ENCODE measurements at places on chromosomes 4 and X. TPM values are rescaled to one million over a fixed set of nuclear protein-coding genes. Genes with fewer than 3 reads are reported as not detected.

The TRAPPC2 gene
- 14.1 TPM for polyA plus RNA-seq

- no peak for DNase-seq
Measured at GRCh38 chr4:23422878-23423277, 467.0 kb downstream of the PPARGC1A start.

The GPR173 gene
- polyA plus RNA-seq = 16.6 TPM

GRCh38 chrX:122055979-122056715 is 1008.7 kb downstream of the GLUD2 start:
- no peak for DNase-seq

- DNase-seq = no peak
Measured at GRCh38 chrX:24154490-24155034, 5.0 kb downstream of the ZFX start.

The PLK4 gene
- 17.5 TPM for polyA plus RNA-seq

DNA sequence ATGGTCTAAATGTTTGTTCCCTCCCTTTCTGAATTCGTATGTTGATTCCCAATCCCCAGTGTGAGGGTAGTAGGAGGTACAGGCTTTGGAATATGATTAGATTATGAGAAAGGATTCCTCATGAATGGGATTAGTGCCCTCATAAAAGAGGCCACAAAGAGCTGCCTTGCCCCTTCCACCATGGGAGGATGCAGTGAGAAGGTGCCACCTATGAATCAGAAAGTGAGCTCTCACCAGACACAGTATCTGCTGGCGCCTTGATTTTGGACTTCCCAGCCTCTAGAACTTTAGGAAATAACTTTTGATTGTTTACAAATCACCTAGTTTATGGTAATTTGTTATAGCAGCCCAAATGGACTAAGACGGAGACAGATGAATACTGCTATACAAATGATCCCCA is 3.6 kb downstream of the ATP10D start:
- DNase-seq = no peak

DNA sequence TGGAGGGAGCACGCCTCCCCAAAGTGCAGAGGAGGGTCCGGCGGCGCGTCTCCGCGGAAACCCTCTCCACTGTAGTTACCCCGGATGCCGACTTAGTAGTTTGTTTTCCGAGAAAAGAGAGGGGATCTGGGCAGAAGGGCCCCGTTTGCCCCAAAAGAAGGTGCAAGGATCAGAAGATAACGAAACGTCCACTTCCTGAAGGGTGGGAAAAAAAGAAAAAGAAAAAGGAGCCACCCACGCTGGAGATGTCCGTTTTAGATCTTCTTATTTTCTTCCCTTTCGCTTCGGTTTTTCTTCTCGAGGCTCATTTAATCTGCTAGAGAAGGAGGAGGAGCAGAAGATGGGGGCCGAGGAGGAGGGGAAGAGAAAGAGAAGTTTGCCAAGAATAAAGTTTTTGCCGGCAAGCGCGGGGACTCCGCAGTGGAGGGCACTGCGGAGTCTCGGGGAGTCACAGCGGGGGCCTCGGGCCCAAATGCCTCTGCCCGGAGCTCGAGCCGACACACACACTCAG is 517 bp downstream of the LEF1 start:
- DNase-seq = no peak

The CYLC1 gene
- polyA plus RNA-seq = not detected

The SGCB gene
- 44.6 TPM for polyA plus RNA-seq

GRCh38 chr4:169675825-169676224 is 55.4 kb downstream of the CLCN3 start:
- DNase-seq = no peak

The ADH5 gene
- 221 TPM for polyA plus RNA-seq

The PSAPL1 gene
- polyA plus RNA-seq = not detected

DNA sequence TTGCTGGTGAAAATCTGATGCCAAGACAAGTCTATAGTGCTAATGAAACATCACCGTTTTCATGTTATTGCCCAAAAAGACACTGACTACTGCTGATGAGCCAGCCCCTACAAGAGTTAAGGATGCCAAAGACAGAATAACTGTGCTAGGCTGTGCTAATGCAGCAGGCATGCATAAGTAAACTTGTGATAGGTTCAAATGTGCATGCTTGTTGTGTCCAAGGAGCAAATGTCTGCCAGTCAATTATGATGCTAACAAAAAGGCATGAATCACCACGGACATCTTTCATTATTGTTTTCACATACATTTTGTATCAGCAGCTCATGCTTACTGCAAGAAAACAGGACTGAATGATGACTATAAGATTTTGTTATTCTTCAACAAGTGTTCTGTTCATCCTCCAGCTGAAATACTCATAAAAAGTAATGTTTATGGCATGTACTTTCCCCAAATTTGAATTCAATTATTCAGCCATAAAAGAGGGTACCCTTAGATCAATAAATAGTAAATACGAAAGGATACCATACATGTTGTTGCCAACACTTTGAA is 306.9 kb upstream of the ARSJ start:
- no peak for DNase-seq

The IL3RA gene
- polyA plus RNA-seq = 14.7 TPM

- DNase-seq = no peak
Measured at GRCh38 chr4:135917011-135917410, 1615.3 kb downstream of the PCDH18 start.

The LUZP4 gene
- polyA plus RNA-seq = not detected

GRCh38 chr4:82810176-82810575 is 11.6 kb upstream of the SCD5 start:
- DNase-seq = no peak

The TREX2 gene
- polyA plus RNA-seq = 0.53 TPM

The GLOD5 gene
- polyA plus RNA-seq = 1.6 TPM

The DRD5 gene
- polyA plus RNA-seq = 0.70 TPM

- DNase-seq = no peak
Measured at GRCh38 chrX:5979338-5979737, 249.3 kb downstream of the NLGN4X start.
